ENCODE measurements at places on chromosomes 5 and 9.
A peak's percentile ranks its signal among the peaks of the same experiment; 100 is the strongest.

DNA sequence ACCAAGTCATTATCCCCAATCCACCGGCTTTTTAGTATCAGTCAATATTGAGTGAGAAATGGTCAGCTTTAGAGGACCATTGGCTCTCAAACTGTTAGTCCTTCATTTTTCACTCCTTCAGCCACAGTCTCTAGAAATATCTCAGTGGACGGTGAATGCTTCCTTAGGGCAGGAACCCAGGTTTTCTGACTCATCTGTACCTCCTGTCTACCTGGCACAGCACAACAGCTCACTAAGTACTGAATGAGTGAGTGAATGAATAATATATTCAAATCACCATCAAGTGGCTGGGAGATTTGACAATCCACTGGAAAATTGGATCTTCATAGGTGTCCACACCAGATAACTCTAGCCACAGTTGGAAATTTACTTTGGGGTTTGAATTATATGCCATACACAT, 609.5 kb upstream of the CLINT1 start:
- H3K27ac ChIP-seq: no peak overlapping the region
- no peak overlapping the region for H3K4me3 ChIP-seq
- H3K36me3 ChIP-seq: no peaks in the 10 kb centered on the region
- H3K27me3 ChIP-seq: no peaks in the 10 kb centered on the region
- no peak for DNase-seq

GRCh38 chr5:122078116-122079110, at the start of gene LOX:
LOX (minus strand) TSS chr5:122078259; CDS start chr5:122077985, 274 bp downstream.
- peaks cover 5% of the 10 kb centered on the region for H3K27me3 ChIP-seq
- peak within 1 kb of the TSS; percentile 57 for H3K4me3 ChIP-seq
- no peaks in the 10 kb centered on the region for H3K36me3 ChIP-seq
- no peaks in the 10 kb centered on the region for H3K4me1 ChIP-seq
- no peak within 1 kb of the TSS for H3K27ac ChIP-seq

- no peaks in the 10 kb centered on the region for H3K36me3 ChIP-seq
- no peaks in the 10 kb centered on the region for H3K27me3 ChIP-seq
- DNase-seq: no peak
- H3K4me1 ChIP-seq: no peaks in the 10 kb centered on the region
Observed at GRCh38 chr9:11312966-11313365, 700.2 kb upstream of the PTPRD start.

- no peak overlapping the region for H3K27ac ChIP-seq
- H3K36me3 ChIP-seq: no peaks in the 10 kb centered on the region
- H3K4me1 ChIP-seq: no peaks in the 10 kb centered on the region
- no peak overlapping the region for H3K4me3 ChIP-seq
- H3K27me3 ChIP-seq: no peaks in the 10 kb centered on the region
Observed at GRCh38 chr5:91189480-91190313, 193.4 kb downstream of the ARRDC3 start.

Measured in GM12878 (cell line).